ENCODE measurements at places on chromosomes 2 and 18.

DNA sequence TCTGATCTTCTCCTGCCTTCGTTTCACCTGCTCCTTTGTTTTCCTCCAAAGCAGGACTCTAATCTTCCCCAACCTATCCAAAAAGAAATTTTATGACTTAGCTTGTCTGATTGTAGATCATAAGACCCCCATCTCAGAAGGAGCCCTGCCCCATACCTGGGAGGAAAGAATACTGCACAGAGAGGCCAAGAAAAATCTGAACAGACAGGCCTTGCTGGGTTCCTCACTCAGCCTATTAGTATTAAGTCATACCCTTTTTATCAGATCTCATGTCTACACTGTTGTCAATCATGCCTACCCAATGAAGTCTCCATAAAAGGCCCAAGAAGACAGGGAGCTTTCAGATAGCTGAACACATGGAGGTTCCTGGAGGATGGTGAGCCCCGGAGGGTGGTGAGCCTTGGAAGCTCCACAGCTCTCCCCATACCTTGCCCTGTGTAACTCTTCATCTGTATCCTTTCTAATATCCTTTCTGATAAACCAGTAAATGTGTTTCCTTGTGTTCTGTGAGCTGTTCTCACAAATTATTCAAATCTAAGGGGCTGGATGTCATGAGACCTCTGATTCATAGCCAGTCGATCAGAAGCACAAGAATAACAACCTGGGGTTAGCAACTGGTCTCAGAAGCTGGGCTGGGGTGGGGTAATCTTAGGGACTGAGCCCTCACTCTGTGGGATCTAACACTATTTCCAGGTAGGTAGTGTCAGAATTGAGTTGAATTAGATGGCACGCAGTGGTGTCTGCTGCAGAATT, 108.8 kb downstream of the SPOPL start:
- DNase-seq, result no peak

DNA sequence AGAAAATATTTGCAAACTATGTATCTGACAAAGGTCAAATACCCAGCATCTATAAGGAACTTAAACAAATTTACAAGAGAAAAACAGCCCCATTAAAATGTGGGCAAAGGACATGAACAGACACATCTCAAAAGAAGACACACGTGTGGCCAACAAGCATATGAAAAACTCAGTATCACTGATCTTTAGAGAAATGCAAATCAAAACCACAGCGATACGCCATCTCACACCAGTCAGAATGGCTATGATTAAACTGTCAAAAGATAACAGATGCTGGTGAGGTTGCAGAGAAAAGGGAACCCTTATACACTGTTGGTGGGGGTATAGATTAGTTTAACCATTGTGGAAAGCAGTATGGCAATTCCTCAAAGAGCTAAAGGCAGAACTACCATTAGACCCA, 64.3 kb upstream of the RBMS1 start:
- no peak for DNase-seq

GRCh38 chr2:6972067-6972710, 55.0 kb downstream of the RNF144A start:
- no peak for DNase-seq

DNA sequence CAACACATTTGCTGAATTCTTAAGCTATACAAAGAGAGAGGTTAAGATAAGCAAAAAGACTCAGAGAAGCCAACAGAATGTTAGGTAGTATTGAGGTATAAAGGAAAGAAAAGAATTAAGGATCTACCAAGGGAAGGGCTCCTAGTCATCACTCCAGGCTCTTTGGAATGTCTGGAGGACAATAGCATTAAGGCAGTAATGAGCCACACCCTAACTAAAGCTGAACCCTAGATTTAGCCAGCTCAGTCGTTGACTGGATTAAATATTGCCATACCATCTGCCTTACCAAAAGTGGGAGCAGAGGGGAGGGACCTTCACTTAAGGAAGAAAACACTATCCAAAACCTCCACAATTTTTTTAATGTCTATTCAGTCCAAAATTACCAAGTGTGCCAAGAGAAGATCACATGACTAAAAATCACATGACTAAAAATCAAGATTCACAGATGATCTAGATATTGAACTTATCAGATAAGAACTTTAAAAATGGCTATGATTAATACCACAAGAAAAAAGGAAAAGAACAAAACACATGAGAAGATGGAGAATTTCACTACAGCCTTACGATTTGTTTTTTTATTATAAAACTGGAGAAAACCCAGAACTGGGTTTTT, 59.7 kb downstream of the EXOC6B start:
- DNase-seq, result no peak

- DNase-seq, result no peak
Measured at GRCh38 chr2:12819103-12819475, 102.4 kb downstream of the TRIB2 start.

- no peak for DNase-seq
Measured at GRCh38 chr18:48844271-48844670, 106.5 kb downstream of the SMAD7 start.

- peak; percentile 23 for DNase-seq
Measured at GRCh38 chr2:37600735-37601134, 70.7 kb downstream of the CDC42EP3 start.

GRCh38 chr2:158142165-158142564, 40.5 kb downstream of the UPP2 start:
- no peak for DNase-seq

DNA sequence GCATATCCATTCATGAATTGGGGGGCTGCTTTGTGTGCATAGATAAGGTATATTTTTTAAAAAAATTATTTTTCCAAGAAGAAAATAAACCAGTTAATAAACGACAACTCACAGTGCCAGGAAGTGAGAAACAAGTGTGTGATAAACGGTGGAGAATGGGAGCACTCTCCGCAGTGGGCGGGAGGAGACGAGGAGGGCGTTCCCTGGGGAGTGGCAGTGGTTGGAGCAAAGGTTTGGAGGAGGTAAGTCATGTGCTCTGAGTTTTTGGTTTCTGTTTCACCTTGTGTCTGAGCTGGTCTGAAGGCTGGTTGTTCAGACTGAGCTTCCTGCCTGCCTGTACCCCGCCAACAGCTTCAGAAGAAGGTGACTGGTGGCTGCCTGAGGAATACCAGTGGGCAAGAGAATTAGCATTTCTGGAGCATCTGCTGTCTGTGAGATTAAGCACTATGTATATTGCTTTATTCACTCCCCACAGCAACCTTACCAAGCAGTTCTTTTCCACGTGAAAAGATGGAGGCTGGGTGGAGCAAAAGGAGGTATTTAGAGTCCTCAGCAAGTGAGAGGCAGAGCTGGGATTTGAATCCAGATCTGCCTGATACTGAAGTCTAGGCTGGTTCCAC, 27.0 kb upstream of the CASP8 start:
- DNase-seq, result peak; percentile 91

GRCh38 chr18:53754154-53754553, 470.3 kb downstream of the MBD2 start:
- DNase-seq, result no peak

DNA sequence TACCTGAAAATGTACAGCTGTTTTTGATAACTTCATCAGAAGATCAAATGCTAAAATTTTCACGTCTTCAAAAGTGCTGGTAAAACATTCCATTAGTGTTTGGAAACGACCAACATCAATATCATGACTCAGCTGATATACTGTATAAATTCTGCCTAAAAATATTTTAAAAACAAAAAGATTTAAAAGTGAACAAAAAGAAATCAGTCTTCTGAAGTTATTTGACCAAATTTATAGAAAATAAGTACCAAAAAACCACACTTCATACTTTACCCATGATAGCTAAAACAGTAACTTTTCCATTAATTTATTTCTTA, 35.6 kb downstream of the THADA start:
- DNase-seq, result no peak

DNA sequence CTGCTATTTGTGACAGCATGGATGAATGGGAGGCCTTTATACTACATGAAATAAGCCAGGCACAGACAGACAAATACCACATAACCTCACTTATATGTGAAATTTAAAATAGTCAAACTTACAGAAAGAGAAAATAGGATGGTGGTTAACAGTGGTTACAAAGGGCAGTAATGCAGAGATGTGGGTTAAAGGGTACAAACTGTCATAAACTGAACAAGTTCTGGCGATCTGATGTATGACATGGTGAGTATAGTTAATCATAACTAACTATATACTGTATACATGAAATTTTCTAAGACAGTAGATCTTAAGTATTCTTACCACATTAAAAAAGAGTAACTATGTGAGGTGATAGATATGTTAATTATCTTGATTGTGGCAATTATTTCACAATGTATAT, 558.1 kb upstream of the ZNF804A start:
- no peak for DNase-seq

- DNase-seq, result no peak
Measured at GRCh38 chr2:57376985-57377384, 669.6 kb upstream of the VRK2 start.

- DNase-seq, result no peak
Measured at GRCh38 chr2:231068525-231069222, 12.0 kb downstream of the PSMD1 start.

DNA sequence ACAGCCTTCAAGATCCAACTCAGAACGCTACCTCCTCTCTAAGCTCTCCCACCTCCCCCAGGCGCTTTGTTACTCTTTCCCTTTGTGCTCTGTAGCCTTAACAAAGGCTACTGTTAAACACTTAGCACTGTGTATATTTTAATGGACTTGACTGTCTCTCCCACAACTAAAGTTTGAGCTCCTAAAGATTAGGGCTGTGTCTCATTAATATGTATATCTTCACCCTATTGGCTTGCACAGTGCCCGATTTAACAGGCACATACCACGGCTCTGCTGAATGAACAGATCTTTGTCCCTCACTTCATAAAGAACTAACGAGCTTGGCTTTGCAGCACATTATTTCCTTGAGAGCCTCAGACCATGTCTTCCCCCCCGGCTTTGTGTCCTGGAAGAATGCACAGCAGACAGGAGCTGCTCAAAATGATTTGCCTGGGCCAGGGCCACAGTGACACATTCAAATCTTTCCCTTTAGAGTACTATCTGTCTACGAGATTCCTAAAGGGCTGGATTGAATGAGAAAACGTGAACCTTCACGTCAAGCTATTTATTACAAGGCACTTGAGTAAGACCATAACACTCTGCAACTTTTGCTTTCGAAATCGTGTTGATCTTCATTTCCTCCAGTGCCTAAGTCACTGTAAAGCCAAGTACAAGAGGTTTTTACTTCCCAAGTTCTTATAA, 22.1 kb downstream of the ABHD3 start:
- peak; percentile 39 for DNase-seq

- DNase-seq, result no peak
Measured at GRCh38 chr2:59389240-59389639, 1148.1 kb upstream of the FANCL start.

DNA sequence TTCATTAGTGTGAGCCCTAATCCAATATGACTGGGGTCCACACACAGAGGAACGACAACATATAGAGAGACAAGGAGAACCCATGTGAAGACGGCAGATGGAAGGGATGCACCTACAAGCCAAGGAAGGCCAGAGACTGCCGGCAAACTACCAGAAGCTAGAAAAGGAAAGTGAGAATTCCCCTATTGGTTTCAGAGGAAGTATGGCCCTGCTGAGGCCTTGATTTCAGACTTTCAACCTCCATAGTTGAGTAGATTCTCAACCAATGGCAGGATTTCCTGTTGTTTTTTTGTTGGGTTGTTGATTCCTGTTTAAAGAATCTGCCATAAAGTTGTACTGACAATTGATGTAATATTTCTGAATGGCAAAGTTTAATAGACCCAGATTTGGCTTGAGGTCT, 241.5 kb downstream of the SATB2 start:
- DNase-seq, result no peak

GRCh38 chr2:109032229-109032820, 43.3 kb upstream of the EDAR start:
- peak; percentile 74 for DNase-seq

DNA sequence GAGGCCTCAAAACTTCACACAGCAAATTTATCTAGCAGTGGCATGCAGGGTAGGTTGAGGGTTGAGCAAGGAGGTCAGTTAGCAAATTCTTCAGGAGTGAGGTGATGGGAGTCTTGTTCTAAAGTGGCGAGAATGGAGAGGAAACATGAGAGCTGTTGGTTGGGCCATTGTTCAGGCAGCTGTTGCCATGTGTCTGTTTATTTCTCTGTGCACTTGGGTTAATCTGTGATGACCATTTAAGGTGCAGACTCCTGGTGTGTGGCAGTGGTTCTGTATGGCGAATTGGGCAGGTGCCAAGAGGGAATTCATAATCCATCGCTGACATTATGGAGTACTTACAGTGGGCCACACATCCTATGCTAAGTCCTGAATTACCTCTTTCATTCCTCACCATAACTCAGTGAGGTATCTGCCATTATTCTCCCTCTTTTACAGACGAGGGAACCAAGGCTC, 30.4 kb downstream of the TMEM178A start:
- DNase-seq, result no peak

- no peak for DNase-seq
Measured at GRCh38 chr2:185921048-185921756, 182.6 kb downstream of the FSIP2 start.

- DNase-seq, result no peak
Measured at GRCh38 chr2:67289271-67289670, 107.9 kb upstream of the ETAA1 start.

- no peak for DNase-seq
Measured at GRCh38 chr2:193929131-193929530, 1727.9 kb upstream of the SLC39A10 start.

DNA sequence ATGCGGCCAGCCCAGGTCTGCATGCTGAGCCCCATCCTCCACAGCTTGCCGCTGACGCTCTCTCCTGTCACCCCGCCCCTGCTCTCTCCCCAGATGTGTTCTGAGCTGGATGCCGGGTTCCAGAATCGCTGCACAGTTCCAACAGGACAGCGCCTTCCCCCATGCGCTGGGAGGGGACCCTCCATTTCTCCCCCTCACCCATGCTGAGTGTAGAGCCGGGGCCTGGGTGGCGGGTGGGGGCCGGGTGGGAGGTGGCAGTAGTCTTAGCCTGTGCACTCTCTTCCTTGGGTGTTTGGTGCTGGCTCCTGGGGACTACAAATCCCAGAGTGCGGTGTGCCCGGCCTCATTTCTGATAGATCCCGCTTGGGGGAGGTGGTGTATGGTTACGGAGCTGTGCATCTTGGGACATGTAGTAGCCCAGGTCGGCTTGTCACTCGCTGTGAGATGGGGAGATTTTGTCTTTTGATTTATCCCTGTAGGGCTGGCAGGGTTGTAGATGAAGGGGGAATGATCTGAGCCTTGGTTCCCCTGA, 6.8 kb downstream of the DNAJB2 start:
- no peak for DNase-seq

DNA sequence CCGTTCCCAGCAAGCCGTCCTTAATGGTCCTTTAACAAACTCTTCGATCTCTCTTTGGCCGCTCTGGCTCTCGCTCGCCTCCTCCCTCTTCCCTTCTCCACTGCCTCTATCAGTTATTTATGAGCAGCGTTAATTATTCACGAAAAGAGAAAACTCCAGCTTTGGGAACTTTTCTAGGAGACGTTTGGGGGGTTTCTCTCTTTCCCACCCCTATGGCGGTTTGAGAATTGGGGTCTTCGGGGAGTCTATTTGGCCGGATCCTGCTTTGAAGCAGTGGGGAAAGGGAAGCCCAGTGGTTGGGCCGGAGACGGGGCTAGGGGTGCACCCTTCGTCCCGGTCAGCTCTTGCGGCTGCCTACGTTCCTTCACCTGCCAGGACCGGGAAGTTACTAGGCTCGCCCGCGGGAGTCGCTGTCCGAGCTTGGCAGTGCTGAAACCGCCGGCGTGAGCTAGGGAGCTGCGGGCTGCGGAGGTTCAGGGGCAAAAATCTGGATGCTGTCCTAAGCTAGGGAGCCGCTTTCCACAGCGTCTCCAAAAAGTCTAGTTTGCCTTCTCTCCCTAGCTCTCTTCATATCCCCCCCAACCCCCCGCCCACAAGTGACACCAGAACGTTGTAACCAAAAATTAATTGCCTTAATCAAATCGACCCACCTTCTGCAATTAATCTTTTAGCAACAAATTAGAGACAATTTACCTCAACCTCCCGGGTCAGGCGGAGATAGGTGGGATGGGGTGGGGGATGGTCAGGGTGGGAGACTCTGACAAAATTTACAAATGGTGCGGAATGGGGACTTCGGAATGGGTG, 8.9 kb upstream of the SKOR2 start:
- DNase-seq, result no peak

Measured in CD4-positive, alpha-beta T cell treated with Interleukin-17A for 4 hours (primary cell).